ENCODE measurements at places on chromosomes 3 and 15.
A peak's percentile ranks its signal among the peaks of the same experiment; 100 is the strongest.

DNA sequence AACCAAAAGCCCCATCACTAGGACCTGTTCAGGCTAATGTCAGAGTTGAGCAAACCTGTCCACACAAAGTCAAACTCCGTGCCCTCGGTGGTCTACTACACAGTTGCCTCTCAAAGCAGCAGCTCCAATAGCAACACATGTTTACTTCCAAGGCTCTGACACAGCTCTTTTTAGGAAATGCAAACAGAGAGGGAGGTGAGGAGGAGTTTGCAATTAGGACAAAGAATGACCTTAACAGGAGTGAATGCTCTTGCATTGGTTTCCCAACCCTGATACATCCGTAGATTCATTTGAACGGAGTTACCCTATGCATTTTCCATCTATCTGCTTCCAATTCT is 64.8 kb upstream of the GOLGA8B start:
- DNase-seq = no peak

DNA sequence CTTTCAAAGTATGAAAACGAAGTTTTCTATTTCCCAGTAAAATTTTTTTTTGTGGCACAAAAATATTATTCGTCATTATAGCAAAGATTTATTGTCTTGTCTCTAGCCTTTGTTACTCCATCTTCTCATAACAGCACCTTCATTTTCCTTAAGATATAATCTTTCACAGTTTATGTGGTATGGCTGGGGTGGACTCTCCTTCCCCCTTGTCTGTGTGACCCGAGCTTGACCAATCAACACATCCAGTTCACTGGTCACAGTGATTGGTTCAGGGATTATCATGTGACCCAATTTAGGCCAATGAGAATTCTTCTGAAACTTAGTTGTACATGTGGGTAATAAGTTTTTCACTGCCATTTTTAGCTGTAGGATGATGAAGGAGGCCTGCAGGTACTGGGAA is 71.2 kb upstream of the DCBLD2 start:
- DNase-seq = no peak

- DNase-seq = no peak
These were observed 735.0 kb downstream of the PDCD6IP start for GRCh38 chr3:34533451-34533850.

DNA sequence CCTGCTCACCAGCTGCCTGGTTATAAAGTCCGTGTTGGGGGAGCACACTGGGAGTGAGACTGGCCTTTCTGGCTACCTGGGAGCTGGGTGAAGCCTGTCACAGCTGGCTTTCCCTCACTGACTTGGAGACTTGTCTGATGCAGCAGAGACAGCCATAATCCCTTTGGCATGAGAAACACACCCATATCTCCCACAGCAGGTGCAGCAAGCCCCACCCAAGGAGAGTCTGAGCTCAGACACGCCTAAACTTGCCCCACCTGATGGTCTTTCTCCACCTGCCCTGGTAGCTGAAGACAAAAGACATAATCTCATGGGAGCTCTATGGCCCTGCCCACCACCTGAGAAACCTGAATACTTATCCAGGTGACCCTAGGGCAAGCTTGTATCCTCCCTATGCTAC is 54.8 kb downstream of the NMD3 start:
- no peak for DNase-seq

DNA sequence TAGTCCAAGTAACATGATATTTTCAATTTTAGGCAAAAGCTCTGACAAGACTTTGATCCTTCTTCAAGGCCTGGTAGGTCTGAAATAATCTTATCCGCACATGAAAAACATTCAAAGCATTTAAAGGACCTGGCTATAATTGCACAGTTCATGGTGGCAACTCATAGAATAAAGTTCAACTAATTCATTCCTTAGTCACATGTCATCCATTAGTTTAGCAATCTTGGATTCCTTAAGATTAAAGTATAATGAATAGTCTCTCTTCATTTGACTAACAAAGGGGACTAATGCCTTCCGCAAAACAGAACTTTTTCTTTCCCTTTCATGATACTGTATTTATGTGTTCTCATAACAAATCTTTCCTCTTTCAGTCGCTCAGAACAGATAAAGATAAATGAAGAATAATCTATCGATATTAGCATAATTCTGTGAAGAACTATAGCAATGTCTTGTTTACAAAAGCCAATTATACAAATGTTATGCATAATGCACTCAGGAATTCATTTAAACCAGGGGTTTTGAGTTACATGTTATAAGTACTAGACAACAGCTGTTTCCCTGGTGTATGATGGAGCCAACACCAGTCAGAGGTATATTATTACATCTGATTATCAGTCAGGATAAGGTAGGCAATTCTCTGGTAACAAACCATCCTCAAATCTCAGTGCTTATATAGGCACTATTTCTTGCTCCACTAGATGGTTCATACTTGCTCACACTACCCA is 172.5 kb downstream of the POTEB3 start:
- DNase-seq = no peak

GRCh38 chr3:113421082-113421481 is 20.2 kb downstream of the CFAP44 start:
- no peak for DNase-seq

GRCh38 chr3:94626573-94626972 is 563.7 kb downstream of the NSUN3 start:
- DNase-seq = no peak

DNA sequence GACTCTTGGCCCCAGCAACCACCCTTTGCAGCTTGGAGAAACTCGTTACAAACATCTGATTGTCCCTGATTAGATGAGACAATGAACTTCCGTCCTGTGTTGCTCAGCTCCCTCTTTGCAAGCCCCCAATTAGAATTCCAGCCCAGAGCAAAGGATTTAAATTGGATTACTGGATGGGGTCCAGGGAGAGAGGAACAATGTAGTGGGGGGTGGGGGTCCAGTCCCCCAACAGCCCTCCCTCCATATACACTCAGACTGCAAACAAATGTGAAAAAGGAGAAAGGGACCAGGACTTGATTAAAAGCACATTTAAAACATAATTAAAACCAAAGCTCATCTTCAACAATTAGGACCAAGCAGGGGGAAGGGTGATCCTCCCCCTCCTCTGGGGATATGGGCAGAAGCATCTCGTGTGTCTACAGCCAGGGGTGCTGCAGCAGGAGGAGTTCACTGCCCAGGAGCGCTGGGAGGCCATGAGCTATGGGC is 71.7 kb upstream of the TMEM115 start:
- no peak for DNase-seq

- no peak for DNase-seq
These were observed 45.5 kb downstream of the PCSK6 start for GRCh38 chr15:101444015-101444414.

DNA sequence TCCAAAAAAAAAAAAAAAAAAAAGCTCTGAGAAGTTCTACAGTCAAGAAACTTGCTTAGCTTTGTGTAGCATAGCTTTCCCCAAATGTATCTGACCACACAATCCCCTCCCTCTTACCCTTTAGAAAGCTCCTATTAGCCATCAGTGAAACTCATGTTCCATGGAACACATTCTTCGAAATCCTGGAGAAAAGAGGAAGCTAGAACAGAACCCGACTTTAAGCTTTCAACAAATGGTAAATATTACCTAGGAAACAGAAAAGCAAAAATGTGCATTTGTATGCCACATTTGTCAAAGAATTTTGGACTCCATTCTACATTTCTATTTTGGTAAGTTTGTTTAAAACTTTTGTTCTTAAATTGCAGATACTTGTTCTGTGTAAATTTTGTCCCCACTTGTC is 17.4 kb upstream of the CRTC3 start:
- DNase-seq = no peak

DNA sequence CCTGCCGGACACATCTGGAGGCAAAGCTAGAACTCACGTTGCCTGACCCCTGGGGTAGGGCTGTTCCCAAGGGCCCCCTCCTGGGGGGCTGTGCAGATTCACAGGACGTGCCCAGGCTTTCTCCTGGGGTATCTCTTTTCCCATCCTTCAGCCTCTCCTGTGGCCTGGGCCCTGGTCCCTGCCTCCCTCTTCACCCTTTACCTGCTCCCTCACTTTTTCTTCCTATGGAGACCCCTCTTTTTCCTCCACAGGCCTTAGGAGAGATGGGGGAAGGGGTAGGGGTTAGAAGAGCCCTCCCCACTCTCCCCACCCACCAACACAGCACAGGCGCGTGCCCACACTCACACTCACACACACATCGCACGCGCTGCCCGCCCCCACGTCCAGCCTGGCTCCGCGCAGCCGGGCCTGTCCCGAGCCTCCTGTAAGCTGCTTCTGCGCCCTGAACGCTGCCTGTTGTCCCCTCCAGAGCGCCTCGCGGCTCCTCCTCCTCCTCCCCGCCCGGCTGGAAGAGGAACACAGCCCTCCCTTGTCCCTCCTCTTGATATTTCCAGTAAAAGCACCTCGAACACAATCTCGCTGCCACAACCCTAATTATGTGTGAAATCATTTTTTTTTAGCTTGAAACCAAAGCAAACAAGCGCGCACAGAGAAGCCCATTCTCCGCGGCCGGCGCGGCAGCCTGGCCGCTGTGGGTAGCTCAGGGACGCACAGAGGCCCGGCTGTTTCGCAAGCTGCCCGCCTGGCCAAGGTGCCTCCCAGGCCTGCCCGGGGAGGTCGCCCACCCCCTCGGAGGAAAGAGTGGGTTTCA is 33.9 kb upstream of the ACAN start:
- DNase-seq = no peak

DNA sequence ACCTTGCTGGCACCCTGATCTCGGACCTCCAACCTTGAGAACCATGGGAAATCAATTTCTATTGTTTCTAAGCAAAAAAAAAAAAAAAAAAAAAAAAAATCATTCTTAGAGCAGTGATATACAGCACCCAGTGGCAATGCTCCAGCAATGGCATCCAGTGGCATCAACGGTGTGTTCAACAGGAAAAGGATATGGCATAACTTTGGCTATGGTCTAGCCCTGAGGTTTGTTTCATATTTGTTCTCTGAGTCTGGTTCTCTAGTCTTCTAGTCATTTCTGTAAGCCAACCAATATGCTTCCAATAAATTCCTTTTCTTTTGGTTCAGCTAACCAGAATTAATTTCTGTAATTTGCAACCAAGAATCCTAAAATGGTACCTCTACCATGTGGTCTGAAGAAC is 19.2 kb downstream of the DENND4A start:
- no peak for DNase-seq

GRCh38 chr15:79091204-79091867 is 756 bp upstream of the RASGRF1 start:
- DNase-seq = no peak

DNA sequence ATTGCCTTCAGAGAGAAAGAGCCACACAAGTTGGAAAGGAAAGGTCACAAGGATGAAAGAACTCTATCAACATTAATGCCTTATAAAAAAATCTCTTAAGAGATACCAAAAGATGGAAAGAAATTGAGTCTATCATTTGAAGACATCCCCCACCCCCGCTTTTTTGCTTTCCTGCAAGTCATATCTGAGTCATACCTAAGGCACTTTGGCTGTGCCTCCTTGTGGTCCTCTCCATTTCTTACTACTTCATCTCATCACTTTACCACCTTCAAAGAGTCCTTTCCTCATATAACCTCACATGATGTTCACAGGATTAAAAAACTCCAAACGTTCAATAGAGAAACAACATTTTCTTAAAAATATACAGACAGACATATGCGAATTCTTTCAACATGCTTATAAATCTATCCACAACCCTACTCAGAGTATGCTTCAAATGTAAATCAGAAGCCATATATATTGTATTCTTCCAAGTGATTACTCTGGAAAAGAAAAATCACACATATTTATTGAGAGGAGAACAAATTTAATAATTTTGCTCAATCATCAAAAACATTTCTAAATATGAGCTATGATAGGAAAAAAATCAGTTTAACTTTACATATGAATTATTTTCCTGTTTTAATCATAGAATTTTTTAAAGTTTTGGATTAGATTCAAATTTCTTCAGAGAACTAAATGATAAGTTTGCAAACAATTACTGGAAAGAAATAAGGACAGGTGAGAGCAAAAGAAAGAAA is 1003.9 kb upstream of the CFAP20DC start:
- DNase-seq = no peak

GRCh38 chr3:68088216-68088615 is 433.8 kb upstream of the SUCLG2 start:
- DNase-seq = peak; percentile 4

- no peak for DNase-seq
These were observed 55.0 kb downstream of the CFAP20DC start for GRCh38 chr3:58994746-58995330.

- no peak for DNase-seq
These were observed 227.2 kb upstream of the GPR149 start for GRCh38 chr3:154657218-154657617.

DNA sequence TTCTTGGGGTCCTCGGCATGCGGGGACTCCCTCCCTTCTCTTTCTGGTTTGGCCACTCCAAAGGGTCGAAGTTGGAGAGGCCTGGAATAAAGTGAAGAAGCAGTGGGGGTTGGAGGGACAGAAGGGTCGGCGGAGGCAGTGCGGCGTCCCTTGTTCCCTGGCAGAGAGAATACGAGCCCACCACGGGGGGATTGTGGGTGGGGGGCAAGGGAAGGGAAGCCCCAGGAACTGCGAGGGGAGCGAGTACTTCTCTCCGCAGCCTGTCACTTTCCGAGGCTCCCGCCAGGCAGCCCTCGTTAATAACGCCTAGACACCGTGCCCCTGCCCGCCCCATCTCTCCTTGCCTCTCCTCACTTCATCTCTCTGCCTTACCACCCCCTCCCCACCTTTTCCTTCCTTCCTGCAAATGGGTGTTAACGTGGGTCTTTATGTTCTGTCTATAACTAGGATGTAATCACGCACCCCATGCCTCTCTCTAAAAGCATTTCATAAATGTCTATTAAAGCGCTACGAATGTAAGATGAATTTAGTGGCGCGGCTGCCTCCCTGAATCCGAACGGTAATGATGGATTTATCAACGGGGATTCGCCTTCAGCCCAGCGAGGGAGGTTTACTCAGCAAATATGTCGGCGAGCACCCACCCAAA is 13.7 kb downstream of the NR2F2 start:
- no peak for DNase-seq

DNA sequence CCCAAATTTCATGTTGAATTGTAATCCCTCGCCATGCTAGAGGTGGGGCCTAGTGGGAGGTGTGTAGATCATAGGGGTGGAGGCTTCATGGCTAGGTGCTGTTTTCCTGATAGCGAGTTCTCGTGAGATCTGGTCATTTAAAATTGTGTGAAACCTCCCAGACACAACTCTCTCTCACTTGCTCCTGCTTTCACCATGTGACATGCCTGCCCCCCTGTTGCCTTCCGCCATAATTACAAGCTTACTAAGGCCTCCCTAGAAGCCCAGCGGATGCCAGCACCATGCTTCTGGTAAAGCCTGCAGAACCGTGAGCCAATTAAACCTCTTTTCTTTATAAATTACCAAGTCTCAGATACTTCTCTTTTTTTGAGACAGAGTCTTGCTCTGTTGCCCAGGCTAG is 36.0 kb downstream of the CCDC54 start:
- no peak for DNase-seq

- DNase-seq = no peak
These were observed 283.5 kb downstream of the RPLP1 start for GRCh38 chr15:69736161-69736560.

DNA sequence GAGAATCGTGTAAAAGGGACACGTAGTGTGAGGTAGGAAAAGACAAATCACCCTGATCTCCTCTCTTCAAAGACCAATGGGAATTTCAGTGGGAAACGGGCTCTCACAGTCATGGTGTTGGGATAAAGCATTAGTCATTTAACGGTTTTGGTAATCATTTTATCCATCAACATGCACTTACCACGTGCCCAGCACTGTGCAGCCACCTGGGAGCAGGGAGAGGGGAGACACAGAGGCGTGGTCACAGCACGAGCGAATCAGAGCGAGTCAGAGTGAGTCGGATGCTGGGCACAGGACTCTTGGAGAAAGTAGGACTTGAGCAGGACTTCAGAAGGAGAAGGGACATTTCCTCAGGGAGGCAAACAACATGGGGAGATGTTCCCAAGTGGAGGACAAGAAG is 130.8 kb downstream of the MINAR1 start:
- DNase-seq = no peak

- DNase-seq = no peak
These were observed 131.1 kb downstream of the ADAMTSL3 start for GRCh38 chr15:83784975-83785374.
